Coronary artery (tissue), 2 donors: ENCODE measurements at places on chromosomes 3 and 15.

GRCh38 chr3:138675393-138675792 is 66.8 kb downstream of the FAIM start:
- no peak for DNase-seq

DNA sequence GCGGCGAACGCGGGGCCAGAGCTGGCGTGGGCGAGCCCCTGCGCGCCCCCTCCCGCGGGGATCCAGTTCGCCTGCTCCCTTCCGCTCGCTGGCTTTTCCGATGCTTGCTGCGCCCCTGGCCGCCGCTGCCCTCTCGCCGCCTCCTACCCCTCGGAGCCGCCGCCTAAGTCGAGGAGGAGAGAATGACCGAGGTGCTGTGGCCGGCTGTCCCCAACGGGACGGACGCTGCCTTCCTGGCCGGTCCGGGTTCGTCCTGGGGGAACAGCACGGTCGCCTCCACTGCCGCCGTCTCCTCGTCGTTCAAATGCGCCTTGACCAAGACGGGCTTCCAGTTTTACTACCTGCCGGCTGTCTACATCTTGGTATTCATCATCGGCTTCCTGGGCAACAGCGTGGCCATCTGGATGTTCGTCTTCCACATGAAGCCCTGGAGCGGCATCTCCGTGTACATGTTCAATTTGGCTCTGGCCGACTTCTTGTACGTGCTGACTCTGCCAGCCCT is 721 bp downstream of the P2RY1 start:
- no peak for DNase-seq

GRCh38 chr15:60065951-60066350 is 61.8 kb downstream of the FOXB1 start:
- no peak for DNase-seq

DNA sequence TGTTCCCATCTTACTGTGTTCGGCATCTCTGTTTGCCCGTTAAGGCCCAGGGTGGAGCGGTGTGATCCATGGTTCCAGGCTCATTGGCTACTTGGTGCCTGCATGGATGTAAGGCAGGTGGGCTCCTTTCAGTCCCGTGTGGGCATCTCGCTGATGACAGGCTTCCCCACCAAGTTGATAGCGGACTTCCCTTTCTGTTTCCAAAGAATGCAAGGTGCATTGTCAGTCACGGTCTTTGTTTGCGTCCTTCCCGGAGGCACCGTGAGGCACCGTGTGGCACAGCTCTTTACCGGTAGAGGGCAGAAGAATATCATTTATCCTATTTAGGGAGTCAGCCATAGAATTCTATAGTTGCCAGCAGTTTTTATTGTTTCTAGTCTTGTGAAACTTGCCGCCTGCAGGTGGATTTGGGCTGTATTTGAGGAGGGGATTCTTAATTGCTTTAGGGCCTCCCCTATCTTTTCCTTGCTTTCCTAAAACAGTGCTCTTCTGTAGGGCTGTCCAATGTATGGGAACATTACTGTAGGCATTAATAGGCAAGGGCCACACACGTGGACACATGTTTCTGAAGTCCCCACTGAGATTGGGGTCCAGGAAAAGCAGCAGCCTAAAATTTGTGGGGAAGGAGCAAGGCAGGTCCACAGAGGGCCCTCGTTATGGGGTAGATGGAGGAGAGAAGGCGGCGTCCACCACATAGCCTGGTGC is 244.1 kb downstream of the SLCO3A1 start:
- no peak for DNase-seq

DNA sequence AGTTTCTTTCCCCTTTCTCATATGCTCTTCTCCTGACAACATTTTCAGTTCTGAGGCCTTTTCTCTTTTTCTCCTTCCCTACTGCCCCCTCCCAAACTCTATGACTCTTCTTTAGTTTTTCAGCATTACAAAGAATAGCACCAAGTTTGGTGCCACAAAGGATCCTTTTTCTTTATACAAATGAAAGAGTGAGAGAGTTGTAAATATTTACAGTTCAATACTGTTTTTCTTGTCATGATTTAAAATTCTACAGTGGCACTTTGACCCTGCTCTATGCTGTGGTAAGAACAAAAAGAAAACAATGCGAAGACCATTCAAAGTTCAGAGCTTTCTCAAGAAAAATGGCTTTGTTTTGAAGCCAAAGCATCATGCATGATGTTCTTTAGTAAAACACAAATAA is 667.9 kb upstream of the SGO1 start:
- no peak for DNase-seq

DNA sequence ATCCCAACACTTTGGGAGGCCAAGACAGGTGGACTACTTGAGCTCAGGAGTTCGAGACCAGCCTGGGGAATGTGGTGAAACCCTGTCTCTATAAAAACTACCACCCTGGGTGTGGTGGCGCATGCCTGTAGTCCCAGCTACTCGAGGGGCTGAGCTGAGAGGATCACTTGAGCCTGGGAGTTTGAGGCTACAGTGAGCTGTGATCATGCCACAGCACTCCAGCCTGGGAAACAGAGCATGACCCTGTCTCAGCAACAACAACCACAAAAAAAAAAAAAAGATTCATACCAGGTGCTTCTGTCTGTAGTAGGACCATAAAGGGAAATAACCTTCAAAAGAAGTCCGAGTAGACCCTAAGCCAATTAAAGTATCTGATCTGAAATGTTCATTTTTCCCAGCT is 94.5 kb downstream of the SERPINI1 start:
- no peak for DNase-seq

DNA sequence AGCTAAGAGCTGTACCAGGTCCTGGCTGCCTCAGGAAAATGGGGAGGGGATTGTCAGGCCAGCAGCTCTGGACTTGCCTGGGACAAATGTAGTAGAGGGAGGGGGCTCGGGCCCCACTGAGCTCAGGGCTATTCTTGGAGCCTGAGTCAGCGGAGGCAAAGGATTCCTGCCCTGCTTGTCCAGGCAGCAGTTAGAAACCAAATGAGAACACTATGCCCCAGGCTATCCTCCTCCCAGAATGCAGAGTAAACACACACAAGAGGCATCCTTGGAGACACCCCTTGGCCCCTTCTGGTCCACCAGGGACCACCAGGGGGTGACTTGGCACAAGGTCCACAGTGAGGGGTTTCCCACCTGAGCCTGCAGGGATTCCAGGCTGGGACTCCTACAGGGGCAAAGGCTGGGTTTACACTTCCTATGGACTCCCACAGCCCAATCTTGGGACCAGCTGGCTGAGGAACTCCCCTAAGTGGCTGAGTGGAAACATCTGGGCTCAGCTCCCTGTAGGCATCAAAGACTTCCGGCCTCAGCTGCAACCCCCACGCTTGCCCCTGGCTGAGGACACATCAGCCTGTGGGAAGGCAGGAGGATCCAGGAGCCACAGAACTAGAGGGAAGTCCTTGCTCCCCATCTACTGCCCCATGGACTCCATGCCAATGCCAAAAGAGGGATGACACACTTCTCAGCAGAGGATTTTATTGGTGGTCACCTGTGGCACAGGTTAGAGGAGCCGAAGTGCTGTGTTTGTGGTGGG is 3.4 kb upstream of the COL7A1 start:
- DNase-seq, result peak; percentile 93

DNA sequence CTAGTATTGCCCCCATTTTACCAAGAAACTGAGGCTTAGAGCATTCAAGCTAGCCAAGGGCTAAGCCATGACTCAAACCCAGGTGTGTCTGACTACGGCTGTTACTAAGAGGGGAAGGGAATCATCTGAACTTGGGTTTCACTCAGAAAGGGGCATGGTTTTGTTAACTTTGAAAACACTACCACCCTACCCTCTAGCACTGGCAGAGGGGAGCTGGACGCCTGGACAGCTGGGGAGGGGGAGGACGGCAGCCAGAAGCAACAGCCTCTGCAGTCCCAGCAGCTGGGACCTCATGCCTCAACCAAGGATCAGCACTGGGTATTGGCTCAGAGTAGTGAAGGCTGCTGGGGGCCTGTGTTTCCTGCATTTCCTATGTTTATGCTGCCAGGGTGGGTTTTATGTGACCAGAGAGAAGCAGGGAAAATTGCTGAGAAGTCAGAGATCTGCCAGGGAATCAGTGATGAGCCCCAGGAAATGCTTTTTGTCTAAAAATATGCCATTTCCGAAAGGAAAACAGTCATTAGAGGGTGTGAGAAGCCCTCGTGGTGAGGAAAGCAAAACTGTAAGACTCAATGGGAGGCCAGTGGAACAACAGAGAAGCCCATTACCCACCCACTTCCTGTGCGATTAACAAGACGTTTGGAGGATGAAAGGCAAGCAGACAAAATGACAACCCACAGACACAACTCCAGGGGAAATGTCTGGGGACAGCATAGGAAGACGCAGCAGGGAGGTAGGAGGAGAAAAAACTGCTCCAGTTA is 41.2 kb downstream of the LIPC start:
- no peak for DNase-seq

DNA sequence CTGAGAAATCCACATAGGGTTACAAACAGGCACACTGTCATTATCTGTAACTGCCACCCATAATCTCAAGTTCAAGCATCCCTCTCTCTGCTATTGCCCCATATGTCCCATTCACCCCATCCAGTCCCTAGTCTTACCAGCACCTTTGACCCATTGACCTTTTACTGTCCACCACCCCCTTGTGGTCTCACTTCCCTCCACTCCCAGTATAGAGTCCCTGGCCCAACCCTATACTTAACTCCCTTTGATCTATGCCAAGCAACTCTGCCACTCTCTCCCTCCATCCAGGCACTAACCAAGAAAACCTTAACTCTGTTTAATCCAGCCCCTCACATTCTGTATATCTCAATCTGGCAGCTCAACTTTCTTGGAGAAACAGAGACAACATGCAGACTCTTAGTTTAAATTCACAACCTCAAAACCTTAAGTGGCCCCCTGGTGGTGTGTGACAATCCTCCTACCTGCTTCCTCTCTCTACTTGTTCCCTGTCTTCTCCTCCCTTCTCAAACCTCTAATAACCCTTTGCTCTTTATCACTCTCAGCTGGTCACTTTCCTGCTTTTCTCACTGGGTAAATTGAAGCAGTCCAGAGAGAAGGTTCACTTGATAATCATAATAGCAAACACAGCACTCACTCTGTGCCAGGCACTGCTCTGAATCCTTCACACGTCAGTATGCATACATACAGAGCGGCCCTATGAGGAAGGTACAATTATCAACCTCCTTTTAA is 162.7 kb downstream of the STT3B start:
- DNase-seq, result no peak

DNA sequence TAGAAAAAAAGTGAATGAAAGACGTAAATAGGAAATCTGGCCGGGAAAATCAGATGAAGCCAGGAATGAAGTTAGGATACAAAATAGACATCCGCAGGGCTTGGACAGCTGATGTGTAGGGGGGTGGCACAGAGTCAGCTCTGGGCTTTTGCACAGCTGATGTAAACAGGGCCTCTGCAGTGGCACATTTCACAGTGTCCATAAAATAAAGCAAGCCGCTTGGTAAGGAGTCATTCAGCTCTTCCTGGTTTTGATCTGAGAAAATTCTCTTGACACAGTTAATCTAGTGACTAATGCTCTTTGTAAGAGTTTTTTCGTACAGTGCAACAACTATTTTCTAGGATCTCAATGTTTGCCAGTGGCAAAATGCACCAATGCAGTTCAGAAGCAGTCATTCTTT is 153.3 kb downstream of the USP13 start:
- DNase-seq, result no peak

- DNase-seq, result no peak
These were observed 478.9 kb downstream of the NLGN1 start for GRCh38 chr3:173876476-173876875.

DNA sequence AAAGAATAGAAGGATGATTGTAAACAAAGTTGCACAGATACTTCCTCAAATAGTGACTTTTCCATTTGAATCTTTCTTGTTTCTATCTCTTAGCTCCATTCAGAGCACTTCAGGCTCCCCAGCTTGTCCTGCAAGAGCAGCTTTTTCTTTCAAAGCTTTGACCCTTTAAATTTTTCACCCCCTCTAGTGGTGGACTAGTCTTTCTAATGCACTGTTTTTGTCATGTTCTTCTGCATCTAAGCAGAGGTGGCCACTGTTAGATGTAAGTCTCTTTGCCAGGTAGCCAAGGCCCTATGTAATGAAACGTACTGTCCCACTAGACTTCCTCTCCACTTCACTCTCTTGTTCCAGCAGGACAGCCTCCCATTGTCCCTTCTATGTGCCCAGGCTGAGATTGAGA is 74.0 kb upstream of the MANF start:
- no peak for DNase-seq

DNA sequence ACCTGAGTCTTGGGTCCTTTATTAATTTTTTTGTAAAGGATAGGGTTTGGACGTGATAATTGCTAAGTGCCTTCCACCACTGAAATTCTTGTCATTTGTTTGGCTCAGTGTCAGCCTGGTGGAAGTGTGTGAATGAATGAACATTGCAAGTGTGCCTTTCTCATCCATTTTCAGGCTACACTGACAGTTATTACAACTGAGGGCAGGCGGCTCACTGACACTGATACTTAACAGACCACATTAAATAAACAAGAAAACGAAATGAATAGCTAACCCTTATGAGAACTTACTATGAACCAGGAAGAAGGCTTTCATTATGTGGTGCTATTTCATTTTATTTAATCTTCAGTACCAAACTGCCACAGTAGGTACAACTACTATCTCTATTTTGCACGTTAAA is 188.8 kb upstream of the CRBN start:
- no peak for DNase-seq

- DNase-seq, result no peak
These were observed 63.7 kb downstream of the ATP8B4 start for GRCh38 chr15:50055332-50055731.

GRCh38 chr3:16290827-16291196 is 25.8 kb downstream of the OXNAD1 start:
- no peak for DNase-seq

GRCh38 chr15:84151205-84151931 is 84.2 kb upstream of the GOLGA6L4 start:
- no peak for DNase-seq

GRCh38 chr15:70806992-70807712 is 43.8 kb upstream of the UACA start:
- DNase-seq, result no peak

DNA sequence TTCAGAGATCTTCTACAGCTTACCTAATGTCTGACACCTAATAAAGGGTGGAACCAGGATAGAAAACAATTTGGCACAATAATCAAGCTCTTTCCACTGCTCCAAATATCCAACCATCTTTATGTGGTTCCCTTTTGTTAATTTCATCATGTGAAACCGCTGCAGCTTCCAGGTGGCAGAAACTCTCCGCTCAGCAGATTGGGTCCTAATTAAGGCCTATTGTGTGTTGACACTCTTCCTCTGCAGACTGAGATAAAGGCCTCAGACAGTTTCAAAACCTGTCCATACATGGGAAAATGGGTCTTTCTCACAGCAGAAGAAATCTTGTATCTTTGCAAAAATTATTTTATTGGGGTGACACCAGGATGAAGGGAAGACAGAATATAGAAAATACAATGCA is 1002.4 kb upstream of the SEMA6D start:
- DNase-seq, result no peak

DNA sequence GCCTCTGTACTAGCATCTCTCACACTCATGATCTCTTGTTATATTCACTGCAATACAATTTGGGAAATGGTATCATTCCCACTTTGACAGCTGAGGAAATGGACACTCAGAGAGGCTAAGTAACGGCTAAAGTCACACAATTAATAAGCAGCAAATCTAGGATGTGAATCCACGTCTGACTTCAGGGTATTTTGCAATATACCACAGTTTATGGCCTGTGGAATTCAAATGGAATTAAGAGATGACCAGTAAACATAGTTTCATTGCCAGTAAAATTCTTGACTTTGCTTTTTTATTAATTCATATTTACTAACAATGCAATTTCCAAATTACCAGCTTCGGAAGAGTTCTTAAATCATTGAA is 61.1 kb downstream of the CCNL1 start:
- DNase-seq, result no peak

- no peak for DNase-seq
These were observed 126.4 kb downstream of the GADL1 start for GRCh38 chr3:30768046-30768445.
